ENCODE measurements at places on chromosomes 7 and 10.

DNA sequence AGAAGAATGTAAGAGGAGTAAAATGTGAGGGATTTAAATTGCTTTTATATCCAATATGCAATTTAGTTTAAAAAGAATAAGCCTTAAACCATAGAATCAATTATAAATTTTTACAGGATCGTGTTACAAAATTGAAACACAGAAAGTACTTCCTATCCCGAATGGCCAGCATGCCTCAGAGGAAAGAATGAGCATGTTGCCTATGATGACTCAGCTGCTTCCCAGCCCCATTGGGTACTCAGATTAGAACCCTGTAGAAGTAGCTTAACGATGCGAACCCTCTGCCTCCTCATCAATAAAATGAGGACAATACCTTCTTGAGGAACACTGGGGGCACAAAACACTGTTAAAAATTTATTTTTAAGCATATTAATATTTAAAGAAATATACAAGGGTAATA is 113.4 kb upstream of the CDK1 start:
- DNase-seq, result no peak

DNA sequence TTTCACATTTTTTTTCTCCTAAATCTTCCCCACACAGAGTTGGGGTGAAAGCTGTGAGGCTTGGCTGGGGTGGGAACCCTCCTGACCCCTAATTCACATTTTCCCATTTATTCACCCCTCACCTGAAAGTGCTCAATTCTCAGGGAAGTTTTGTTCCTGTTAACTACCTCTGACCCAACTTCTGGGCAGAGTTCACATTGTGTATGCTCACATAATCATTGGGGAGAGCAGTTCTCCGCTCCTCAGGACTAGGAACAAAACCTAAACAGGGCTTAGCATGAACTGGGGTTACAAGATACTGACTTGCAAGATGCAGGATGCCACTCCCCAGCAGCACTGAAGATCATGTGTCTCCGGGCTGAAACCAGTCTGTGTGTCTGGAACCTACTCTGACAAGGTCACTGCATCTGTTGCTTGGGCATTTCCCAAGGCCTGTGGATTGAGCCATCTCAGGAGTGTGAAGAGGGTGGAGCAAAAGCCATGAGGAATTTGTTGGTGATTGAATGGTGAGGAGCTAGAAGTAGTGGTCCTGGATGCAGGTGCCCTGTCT is 258.1 kb upstream of the IGFBP3 start:
- no peak for DNase-seq

DNA sequence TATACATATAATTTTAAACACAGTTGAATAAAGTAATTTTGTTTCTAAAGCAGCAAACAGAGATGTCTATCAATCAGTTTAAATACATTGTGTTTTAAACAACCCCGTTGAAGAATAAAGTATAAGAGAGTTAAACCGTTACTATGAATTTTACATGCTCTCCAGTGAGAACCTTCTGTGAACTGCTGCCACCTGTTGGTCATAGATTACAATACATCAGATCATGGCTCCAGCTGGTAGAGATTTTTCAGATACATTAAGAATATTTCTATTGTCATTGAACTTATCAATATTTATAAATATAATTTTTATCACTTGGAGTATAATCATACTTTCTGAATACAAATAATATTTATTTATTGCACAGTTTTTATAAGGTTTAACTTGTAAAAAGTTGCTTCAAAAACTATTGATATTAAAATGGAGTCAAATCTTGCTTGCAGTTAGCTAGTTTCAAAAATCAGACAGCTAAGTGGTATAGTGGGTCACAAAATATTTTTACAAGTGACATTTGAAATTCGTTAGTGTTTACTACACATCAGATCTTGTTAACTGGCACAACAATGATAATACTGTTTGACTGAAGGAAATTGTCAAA is 561.2 kb upstream of the PHF14 start:
- no peak for DNase-seq

DNA sequence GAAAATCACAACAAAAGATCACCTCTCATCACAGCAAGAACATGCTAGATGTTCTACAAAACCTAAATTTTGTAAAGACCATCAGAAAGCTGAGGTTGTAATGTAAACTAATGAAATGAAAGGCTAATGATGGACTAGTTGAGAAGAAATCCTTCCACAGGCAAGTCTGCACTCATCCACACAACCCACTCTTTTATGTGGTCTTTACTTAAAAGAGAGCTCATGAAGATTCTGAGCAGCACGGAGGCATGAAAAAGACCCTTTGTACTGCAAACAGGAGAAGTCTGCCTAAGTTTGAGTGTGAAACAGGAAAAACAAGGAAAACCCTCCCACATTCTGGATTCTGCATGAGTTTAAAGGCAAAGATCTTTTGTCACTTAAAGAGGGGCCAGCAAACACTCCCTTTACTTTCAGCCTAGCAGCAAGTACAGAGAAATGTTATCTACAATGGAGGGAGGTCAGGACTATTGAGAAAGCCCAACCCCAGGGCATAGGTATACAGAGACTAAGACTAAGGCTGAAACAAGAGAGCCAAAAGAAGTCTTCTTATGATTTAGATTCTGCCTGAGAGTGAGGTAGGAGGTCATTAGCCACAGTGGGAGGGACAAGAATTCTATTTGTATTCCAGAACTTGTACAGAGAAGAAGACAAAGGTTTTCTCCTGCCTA is 521.2 kb upstream of the TEX47 start:
- no peak for DNase-seq
